ENCODE measurements at places on chromosomes 4 and X. TPM values are rescaled to one million over a fixed set of nuclear protein-coding genes. Genes with fewer than 3 reads are reported as not detected.

Gene DDX53
- not detected for total RNA-seq

Gene EDNRA
- total RNA-seq = 5.1 TPM

Gene CNGA2
- not detected for total RNA-seq

Gene NRK
- 5.9 TPM for total RNA-seq

Gene RS1
- not detected for total RNA-seq

Gene MID2
- 15.6 TPM for total RNA-seq

Gene FANCB
- 7.1 TPM for total RNA-seq

Gene SULT1B1
- total RNA-seq = 0.07 TPM

Gene CLCN3
- total RNA-seq = 24.5 TPM

Gene ATP10D
- 33.0 TPM for total RNA-seq

Gene ZNF711
- total RNA-seq = 2.8 TPM

Gene GAGE2A
- not detected for total RNA-seq

Gene NR3C2
- 0.24 TPM for total RNA-seq

Gene SPARCL1
- not detected for total RNA-seq

Gene ATP1B4
- not detected for total RNA-seq

Gene CASK
- total RNA-seq = 23.2 TPM

Gene SLC25A5
- 441 TPM for total RNA-seq

Gene YY2
- total RNA-seq = 2.2 TPM

Gene APLN
- 8.2 TPM for total RNA-seq

Gene DACH2
- not detected for total RNA-seq

Gene JAKMIP1
- not detected for total RNA-seq

Gene ADH1B
- total RNA-seq = not detected

Gene VCX3B
- not detected for total RNA-seq

Gene HDAC8
- total RNA-seq = 23.1 TPM

Gene ADGRG4
- total RNA-seq = not detected

Measured in foreskin keratinocyte (primary cell).